ENCODE measurements at places on chromosomes 7 and 10. TPM values are rescaled to one million over a fixed set of nuclear protein-coding genes. Genes with fewer than 3 reads are reported as not detected.

Gene FAM25A
- not detected for total RNA-seq

Gene AP4M1
- 18.0 TPM for total RNA-seq

DNA sequence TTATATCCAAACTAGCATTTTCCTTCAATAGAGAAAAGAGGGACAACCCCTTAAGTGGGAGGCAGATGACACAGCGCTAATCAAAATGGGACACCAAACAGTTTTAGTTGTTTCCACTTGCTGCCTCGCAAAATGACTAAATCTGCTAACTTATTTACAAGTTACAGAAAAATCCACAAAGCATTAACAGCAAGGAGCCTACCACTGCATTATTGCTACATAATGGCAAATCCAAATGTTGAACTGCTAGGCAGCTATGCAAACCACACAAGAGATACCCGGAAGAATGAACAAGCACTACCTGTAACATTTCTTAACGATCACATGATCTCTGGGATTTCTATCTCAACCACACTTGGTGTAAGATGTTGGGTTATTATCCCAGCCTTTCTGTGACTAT is 96.7 kb downstream of the SFMBT2 start:
- no peaks in the 10 kb centered on the region for H3K27me3 ChIP-seq
- no peak overlapping the region for H3K4me3 ChIP-seq
- H3K36me3 ChIP-seq: no peaks in the 10 kb centered on the region

Gene VGF
- total RNA-seq: 0.14 TPM

Gene LDB3
- total RNA-seq: 13.0 TPM

DNA sequence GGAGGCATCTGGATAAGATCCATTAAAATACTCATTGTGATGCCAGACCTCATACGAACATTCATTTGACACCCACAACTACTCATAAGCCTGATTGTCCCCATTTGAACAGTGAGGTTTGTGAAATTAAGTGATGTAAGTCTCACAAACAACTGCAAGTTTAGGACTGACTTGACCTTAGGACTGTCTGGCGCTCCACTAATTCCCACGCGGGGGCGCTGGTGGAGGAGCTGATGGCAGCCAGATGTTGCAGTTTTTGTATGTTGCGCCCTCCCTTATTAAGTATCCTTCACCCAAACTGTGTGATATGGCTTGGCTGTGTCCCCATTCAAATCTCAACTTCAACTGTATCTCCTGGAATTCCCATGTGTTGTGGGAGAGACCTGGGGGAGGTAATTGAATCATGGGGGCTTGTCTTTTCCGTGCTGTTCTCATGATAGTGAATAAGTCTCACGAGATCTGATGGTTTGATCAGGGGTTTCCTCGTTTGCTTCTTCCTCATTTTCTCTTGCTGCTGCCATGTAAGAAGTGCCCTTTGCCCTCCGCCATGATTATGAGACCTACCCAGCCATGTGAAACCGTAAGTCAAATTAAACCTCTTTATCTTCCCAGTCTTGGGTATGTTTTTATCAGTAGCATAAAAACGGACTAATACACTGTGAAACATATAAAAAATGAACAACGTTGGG is 20.3 kb upstream of the TIAL1 start:
- no peaks in the 10 kb centered on the region for H3K36me3 ChIP-seq
- H3K4me1 ChIP-seq: no peaks in the 10 kb centered on the region
- no peak for DNase-seq
- no peak overlapping the region for H3K4me3 ChIP-seq
- H3K27me3 ChIP-seq: no peaks in the 10 kb centered on the region
- H3K27ac ChIP-seq: no peak overlapping the region

- H3K36me3 ChIP-seq: no peaks in the 10 kb centered on the region
- peak overlapping the region; percentile 54 for H3K4me3 ChIP-seq
- H3K4me1 ChIP-seq: no peaks in the 10 kb centered on the region
- peak overlapping the region; percentile 75 for H3K27ac ChIP-seq
Observed at GRCh38 chr10:114402871-114403540, 1.3 kb downstream of the AFAP1L2 start.

DNA sequence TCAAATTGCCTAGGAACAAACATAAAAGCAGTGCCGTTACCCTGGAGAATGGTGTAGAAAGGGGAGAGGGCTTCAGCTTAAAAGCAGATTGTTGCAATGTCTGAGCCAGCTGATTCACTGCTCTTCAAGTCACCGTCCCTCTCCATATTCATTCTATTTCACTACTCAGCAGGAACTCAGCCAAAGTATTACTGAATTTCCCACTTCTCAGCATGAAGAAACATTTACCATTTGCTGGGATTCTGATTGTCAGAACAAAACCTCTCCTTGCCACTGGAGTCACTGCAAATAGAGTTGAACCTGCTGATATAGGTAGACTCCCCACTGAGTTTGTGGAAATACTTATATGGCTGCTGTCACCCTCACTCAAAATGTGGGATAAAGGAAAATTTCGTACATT is 71.7 kb downstream of the PPP1R17 start:
- no peak overlapping the region for H3K27ac ChIP-seq
- H3K4me3 ChIP-seq: no peak overlapping the region
- no peaks in the 10 kb centered on the region for H3K27me3 ChIP-seq
- H3K36me3 ChIP-seq: no peaks in the 10 kb centered on the region
- DNase-seq: no peak

- H3K27ac ChIP-seq: no peak overlapping the region
- no peaks in the 10 kb centered on the region for H3K27me3 ChIP-seq
- H3K4me1 ChIP-seq: no peaks in the 10 kb centered on the region
- no peak overlapping the region for H3K4me3 ChIP-seq
- no peaks in the 10 kb centered on the region for H3K36me3 ChIP-seq
Observed at GRCh38 chr7:112833082-112833481, 42.9 kb upstream of the TMEM168 start.

GRCh38 chr10:98135222-98135899 is 904 bp downstream of the R3HCC1L start:
- no peaks in the 10 kb centered on the region for H3K36me3 ChIP-seq
- no peaks in the 10 kb centered on the region for H3K27me3 ChIP-seq
- H3K4me3 ChIP-seq: peak overlapping the region; percentile 80
- DNase-seq: peak; percentile 10

DNA sequence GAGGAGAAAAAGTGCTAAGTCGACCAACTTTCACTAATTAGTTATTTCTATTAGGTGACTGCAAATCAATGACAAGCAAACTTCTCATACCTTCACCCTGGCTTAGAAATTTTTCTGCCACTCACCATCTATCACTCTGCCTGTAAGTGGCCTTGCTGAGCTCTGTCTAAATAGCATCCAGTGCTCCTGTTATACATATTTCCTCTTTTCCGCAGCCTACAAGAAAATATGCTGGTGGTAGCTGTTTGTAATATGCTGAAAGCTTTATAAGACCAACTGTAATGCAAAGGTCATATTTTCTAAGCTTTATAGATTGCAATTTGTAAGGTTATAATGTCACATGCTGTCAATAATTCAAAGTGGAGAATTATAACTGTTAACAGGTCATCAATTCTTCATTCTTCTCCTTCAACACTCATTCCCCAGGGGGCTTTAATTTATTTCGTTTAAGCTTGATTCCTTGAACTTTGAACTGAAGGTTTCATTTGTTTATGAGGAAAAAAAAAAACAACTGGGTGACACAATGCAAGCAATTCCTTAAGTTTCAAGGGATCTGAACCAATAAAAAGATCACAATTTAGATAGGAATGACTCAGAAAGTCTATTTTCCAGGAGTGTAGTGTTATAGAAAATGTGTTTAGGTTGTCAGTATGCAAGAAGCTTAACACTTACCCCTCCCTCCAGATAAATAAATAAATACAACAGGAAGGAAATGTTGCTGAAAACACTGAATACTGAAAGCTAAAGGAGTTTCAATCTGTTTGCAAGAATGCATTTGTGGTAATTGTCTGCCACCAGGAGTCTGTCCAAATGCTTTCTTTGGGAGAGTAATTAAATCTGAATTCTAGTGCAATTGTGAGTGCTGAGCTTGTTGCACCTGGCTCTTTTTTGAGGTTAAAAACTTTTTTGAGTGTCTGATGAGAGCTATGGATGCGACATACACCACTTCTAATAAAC is 183.7 kb downstream of the SORCS1 start:
- no peak overlapping the region for H3K27ac ChIP-seq
- H3K27me3 ChIP-seq: no peaks in the 10 kb centered on the region
- no peaks in the 10 kb centered on the region for H3K36me3 ChIP-seq
- H3K4me1 ChIP-seq: no peaks in the 10 kb centered on the region
- H3K4me3 ChIP-seq: no peak overlapping the region

DNA sequence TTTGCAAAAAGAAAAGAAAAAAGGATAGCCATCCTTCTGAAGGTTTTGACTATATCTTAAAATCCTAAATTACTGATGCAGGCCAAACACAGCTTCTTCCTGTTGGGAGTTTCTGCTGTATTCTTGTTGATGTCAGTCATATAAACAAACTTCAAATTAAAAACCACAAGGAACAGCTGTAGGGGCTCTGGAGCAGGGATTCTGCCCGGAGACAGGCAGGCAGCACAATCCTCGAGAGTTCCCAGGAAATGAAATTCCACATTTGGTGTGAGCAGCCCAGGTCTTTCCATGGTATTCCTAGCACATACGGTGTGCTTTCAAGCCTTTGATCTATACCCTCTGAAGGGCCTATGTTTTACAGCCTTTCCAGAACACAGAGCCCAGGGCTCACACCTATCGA is 43.2 kb downstream of the INSYN2A start:
- no peak for DNase-seq
- H3K4me3 ChIP-seq: no peak overlapping the region
- no peak overlapping the region for H3K27ac ChIP-seq
- no peaks in the 10 kb centered on the region for H3K4me1 ChIP-seq

DNA sequence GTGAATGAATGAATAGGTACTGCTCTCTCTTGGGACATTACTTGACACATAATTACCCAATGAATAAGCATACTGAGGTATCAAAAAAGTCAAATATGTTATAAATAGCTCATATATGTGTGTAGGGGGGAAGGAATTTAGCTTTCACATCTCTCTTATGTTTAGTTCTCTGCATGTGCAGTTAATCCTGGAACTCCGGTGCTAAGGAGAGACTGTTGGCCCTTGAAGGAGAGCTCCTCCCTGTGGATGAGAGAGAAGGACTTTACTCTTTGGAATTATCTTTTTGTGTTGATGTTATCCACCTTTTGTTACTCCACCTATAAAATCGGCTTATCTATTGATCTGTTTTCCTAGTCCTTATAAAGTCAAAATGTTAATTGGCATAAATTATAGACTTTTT is 1.2 kb downstream of the CFTR start:
- no peaks in the 10 kb centered on the region for H3K4me1 ChIP-seq
- H3K27me3 ChIP-seq: no peaks in the 10 kb centered on the region
- H3K4me3 ChIP-seq: no peak overlapping the region
- H3K36me3 ChIP-seq: no peaks in the 10 kb centered on the region

- no peaks in the 10 kb centered on the region for H3K4me1 ChIP-seq
- no peaks in the 10 kb centered on the region for H3K36me3 ChIP-seq
- H3K4me3 ChIP-seq: no peak overlapping the region
Observed at GRCh38 chr10:103490986-103491314, 2.6 kb upstream of the NEURL1 start.

GRCh38 chr7:148327379-148327778 is 263.2 kb upstream of the C7orf33 start:
- DNase-seq: no peak
- H3K27me3 ChIP-seq: no peaks in the 10 kb centered on the region
- no peak overlapping the region for H3K27ac ChIP-seq
- H3K4me1 ChIP-seq: no peaks in the 10 kb centered on the region

Gene MDFIC
- 17.2 TPM for total RNA-seq

GRCh38 chr7:32586291-32587221 is 91.3 kb downstream of the AVL9 start:
- H3K27ac ChIP-seq: no peak overlapping the region
- no peaks in the 10 kb centered on the region for H3K36me3 ChIP-seq
- no peaks in the 10 kb centered on the region for H3K27me3 ChIP-seq
- DNase-seq: no peak

GRCh38 chr10:118570591-118570990 is 24.9 kb downstream of the PRLHR start:
- no peak for DNase-seq
- H3K27ac ChIP-seq: peak overlapping the region; percentile 52
- H3K4me3 ChIP-seq: no peak overlapping the region
- H3K27me3 ChIP-seq: no peaks in the 10 kb centered on the region
- H3K4me1 ChIP-seq: no peaks in the 10 kb centered on the region
- no peaks in the 10 kb centered on the region for H3K36me3 ChIP-seq

DNA sequence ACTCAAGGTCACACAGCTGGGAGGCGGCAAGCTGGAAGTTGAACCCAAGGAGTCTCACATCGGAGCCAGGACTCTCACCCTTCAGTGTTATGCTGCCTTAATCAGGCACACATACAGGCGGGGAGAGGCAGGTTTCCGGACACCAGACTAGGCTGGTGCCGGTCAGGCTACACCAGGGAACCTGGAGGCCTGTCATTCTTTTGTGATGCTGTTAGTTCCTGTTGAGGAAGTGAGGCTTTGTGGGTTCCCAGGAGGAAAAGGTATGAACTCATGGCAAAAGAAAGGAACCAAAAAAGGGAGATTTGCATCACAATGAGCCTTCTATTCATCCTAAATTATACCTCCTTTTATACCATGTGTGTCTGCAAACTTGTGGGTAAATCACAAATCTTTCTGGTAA is 103.8 kb downstream of the TCF7L2 start:
- no peak overlapping the region for H3K27ac ChIP-seq
- H3K4me3 ChIP-seq: no peak overlapping the region
- DNase-seq: no peak
- peaks cover 6% of the 10 kb centered on the region for H3K4me1 ChIP-seq
- no peaks in the 10 kb centered on the region for H3K36me3 ChIP-seq
- no peaks in the 10 kb centered on the region for H3K27me3 ChIP-seq

Gene POMZP3
- total RNA-seq: 8.2 TPM

GRCh38 chr7:128869138-128869943 is 6.7 kb downstream of the ATP6V1F start:
- H3K4me3 ChIP-seq: peak overlapping the region; percentile 46
- H3K36me3 ChIP-seq: no peaks in the 10 kb centered on the region
- no peaks in the 10 kb centered on the region for H3K27me3 ChIP-seq

Gene ANKRD26
- total RNA-seq: 5.7 TPM

Gene CEP55
- total RNA-seq: 0.14 TPM

Gene SPDYE16
- 0.41 TPM for total RNA-seq

Gene TRIM74
- total RNA-seq: 1.7 TPM

Gene CRHR2
- total RNA-seq: 0.17 TPM

DNA sequence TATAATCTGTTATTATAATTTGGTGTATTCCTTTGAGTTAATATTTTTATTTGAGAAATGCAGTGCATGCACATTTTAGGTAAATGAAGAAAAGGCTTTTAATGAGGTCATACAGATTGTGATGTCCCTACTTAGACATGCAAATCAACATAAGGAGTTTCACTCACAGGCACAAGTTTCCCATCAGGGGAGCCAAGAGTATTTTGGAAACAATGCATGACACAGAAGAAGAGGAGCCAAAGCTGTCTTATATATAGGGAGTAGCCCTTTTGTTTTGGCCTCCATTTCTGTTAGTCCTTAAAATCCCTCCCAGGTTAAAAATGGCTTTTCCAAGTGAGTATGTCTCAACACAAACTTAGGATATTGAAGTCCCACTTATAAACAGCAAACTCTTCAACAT is 703.4 kb upstream of the ANKRD30A start:
- no peak for DNase-seq
- H3K36me3 ChIP-seq: no peaks in the 10 kb centered on the region
- H3K4me1 ChIP-seq: no peaks in the 10 kb centered on the region
- no peaks in the 10 kb centered on the region for H3K27me3 ChIP-seq
- no peak overlapping the region for H3K4me3 ChIP-seq

Gene CYP3A7
- not detected for total RNA-seq

Measured in prostate gland (tissue), 2 donors.